ENCODE measurements at places on chromosomes 3 and 15.

DNA sequence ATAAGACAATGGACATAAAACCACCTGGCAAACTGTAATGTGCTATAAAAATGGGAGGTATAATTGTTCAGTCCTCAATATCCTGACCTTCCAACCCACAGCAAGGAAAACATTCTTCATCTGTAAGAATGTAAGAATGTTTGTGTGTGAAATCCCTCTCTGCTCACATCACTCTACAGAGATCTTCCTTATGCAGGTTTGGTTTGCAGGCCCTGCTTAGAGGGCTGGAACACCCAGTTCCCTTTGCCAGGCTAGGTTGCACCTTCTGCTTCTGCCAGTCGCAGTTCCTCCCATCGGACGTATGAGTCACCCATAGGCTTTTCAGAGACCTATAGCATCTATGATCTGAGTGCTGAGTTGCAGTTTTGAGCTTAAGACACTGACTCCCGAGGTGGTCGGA is 24.1 kb upstream of the MINAR1 start:
- no peak for DNase-seq

DNA sequence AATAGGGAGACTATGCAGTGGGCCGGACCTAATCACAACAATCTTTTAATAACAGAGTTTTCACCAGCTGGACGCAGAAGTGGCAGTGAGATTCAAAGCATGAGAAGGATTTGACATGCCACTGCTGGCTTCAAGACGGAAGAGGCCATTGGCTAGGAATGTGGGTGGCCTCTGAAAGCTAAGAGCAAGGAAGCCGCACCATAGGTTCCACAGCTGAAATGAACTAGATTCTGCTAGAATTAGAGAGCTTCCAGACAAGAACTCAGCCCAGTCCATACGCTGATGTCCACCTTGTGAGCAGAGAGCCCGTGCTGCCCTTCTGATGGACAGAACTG is 6.9 kb upstream of the NCBP2 start:
- no peak for DNase-seq

DNA sequence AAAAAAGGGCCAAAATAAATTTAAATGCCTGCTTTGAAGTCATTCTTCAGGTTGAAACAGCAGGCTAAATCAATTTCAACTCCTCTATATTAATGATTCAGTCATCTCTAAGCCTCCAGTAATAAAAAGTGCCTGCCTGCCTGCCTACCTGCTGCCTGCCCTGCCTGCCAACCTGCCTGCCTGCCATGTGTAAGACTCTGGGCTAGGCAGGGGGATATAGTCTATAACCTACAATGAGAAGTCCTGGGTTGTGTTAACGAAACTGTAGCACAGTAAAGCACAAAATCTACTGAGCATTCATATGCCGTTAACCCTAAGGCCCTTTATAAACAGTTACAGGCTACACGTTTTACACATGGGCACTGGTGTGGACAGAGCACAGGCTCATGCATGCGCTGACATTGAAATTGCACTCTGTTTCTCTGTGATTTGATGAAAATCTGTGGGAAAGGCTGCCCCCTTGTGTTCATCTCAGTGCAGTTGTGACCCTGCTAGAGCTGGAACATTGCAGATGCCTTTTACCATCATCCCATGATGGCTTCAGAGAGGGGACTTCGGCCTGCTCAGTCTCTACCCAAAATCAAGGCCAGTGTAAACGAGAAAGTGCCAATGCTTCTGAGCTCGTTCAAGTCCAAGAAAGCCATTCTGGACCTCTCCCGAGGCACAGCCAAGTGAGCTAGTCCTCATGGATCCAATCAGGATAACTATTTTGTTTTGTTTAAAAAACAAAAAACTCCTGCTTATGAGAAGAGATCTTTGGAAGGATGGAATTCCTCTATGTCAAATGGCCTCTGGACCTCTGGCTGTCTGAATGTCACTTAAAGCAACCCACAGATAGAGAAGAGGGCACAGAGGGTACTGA is 64.6 kb downstream of the EFL1 start:
- DNase-seq, result peak; percentile 27

DNA sequence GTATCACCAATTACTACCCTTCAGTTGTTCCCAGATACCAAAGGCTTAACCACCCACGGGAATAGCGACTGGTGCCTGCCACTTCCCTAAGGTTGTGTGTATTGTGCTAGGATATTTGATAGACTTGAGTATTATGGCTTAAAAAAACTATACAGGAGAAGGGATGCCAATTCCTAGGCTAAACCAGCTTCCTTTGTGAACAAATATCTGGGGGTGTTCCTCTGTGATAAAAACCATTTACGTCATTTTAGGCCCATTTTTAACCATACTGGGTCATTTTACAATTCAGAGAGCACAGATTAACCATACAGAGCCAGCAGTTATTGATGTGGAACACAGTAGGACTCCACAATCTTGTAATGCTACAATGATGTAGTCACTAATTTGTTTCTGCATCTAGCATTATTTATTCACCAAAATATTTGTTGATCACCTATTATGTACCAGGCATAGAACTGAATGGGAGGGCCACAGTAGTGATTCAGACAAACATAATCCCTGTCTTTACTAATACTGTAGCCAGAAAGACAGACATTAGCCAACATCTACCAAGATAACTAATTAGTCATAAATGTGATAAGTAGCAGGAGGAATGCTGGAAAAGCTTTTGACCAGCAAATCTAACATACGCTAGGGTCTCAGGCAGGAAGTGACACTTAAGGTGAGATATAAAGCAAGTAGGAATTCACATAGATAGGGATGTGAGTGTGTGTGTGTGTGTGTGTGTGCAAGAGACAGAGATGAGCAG is 184.8 kb downstream of the MECOM start:
- no peak for DNase-seq

- no peak for DNase-seq
Observed at GRCh38 chr15:25810154-25810553, 53.0 kb downstream of the ATP10A start.

DNA sequence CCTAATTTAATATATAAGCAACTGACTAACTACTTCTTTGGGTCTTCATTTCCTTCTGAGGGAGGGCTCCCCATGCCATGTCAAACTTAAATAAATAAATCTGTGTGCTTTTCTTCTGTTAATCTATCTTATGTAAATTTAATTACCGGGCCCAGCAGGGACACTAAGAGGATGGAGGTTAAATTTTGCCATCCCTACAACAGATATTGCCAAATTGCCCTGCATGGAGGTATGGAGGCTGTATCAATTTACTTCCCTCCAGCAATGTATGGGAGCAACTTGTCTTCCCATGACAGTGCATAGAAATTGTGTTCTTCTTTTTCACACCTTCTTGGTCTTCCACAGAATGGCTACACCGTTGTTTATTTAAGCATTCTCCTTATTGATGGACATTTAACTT is 129.0 kb downstream of the NFKBIZ start:
- no peak for DNase-seq

DNA sequence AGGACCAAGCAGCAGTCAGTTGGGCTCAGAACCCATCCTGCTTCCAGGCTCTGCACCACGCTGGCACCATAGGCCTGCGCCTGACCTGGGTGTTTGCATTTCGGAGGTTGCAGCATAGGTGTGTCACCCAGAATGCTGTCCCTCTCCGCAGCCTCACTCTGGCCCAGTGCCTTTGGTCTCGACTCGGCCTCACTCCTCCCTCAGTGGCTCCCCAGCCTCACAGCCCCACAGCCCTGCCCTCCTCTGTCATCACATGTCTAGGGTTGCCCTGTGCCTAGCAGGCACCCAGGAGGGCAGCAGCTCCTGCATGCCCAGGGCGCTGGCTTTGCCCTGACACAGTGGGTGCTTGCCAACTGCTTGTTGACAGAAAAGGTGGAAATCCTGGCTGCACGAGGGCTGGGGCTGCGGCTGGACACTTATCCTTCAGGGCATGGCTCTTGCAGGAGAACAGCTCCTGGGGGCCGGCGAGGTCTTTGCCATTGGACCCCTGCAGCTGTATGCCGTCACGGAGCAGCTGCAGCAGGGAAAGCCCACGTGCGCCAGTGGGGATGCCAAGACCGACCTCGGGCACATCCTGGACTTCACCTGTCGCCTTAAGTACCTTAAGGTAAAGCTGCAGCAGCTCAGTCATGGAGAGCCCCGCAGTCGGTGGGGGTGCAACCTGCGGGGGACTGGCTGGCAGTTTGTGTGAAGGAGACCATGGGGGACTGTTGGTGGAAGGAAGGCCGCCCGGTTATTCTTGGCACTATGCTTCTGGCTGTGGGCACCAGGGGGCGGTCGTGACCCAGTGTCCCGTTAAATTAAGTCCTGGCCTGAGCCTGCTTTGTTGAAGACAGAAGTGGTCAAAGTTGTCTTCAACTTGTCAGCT is 16.2 kb downstream of the NISCH start:
- DNase-seq, result no peak

- no peak for DNase-seq
Observed at GRCh38 chr15:25739687-25740121, 123.4 kb downstream of the ATP10A start.

- no peak for DNase-seq
Observed at GRCh38 chr3:14524920-14525660, 15.1 kb downstream of the GRIP2 start.

DNA sequence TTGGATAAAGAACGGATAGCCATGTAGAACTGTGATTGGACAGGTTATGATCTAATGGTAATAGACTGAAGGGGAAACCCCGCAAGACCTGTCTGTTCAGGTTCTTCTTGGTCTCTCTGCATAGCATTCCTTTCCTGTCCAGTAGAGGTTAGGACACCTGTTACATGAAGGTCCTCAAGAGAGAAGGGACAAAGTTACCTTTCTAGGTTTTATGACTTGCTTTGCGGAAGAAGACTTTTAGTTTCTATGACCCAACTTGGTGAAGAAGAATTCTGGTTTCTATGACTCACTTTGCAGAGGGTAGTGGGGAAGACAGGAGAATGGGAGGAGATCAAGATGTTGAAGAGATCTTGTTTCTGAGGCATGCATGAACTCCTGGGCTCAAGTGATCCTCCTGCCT is 97.9 kb upstream of the C3orf80 start:
- DNase-seq, result no peak

- no peak for DNase-seq
Observed at GRCh38 chr3:16501376-16501775, 12.1 kb downstream of the RFTN1 start.

GRCh38 chr15:99514306-99514705 is 51.5 kb upstream of the MEF2A start:
- DNase-seq, result no peak
